Activated naive CD4-positive, alpha-beta T cell treated with anti-CD3 and anti-CD28 coated beads, Interleukin-2, amount 50 U/mL, for 72 hours (primary cell): ENCODE measurements at places on chromosomes 11 and 22.

DNA sequence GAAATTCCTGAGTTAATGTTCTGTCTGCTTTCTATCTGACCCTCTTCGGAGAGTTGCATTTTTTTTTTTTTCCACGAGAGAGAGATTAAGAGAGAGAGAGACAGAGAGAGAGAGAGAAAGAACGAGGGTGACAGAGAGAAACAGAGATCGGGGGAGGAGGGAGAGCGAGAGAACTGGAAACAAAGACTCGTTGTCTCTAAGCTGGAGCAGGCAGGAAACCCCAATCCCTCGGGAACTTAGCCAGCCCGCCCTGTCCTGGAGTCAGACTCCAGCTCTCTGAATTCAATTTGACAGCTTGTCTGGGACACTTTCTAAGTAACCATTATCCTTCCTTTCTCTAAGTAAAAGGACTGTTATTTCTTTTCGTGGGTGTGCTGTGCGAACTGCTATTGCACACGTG is 76.9 kb downstream of the KCNJ1 start:
- no peak for DNase-seq

DNA sequence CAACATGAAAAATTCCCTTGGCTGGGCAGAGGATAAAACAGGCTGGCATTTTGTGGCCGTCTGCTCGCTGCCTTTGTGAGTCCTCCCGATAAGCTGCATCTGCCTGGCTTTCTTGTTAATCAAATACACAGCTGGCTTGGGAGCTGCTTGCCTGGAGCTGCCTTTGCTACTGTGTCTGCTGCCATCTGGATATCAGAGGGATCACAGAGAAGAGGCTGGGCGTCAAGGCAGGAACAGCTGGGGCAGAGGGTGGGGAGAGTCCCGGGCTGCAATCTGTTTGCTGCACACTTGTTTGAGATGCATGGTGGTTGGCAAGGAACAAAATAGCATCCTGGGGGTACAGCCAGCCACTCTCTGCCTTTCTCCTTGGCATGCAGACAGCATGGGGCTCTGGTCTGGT is 36.0 kb downstream of the COMMD9 start:
- no peak for DNase-seq

DNA sequence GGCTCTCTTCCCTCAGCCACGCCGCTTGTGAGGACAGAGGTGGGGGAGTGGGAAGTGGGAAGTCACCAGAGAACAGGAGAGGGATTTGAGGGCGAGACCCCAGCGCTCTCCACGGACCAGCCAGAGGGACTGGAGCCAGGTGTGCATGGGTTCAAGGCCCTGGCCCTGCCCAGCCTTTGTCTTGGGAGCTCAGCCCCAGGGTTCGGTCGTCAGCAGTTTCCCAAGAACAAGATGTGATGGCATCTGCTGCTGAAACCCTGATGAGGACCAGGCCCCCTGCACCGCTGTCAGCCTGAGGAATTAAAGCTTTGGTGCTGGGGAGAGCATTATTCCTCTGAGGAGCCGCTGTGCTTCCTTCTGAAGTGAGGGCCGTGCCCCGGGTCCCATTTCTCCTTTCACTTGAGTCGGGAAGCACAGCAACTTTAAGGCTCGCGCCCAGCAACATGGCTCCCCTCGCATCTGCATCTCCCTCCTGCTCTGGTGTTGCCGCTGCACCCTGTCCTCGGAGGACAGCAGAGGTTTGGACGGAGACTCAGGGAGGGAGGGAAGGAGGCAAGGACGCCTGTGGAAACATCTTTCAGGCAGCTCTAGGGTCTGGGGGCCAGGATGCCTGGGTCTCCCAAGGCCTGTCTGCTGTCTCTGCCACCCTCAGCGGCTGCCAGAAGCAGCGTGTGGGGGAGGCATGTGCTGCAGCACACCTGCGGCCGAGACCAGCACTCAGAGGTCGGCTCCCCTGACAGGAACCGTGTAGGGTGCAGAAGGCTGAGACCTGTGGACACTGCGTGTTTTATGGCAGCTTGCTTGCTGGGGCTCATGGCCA is 3.8 kb downstream of the IFITM5 start:
- no peak for DNase-seq

GRCh38 chr11:64288353-64288750 is 2.7 kb downstream of the GPR137 start:
- no peak for DNase-seq
